NCI-H774 (cell line): ENCODE measurements at places on chromosomes 5 and 9.

GRCh38 chr5:41790038-41790776, 80.0 kb downstream of the OXCT1 start:
- DNase-seq, result no peak

GRCh38 chr9:124001866-124002525, 9.6 kb upstream of the LHX2 start:
- no peak for DNase-seq

DNA sequence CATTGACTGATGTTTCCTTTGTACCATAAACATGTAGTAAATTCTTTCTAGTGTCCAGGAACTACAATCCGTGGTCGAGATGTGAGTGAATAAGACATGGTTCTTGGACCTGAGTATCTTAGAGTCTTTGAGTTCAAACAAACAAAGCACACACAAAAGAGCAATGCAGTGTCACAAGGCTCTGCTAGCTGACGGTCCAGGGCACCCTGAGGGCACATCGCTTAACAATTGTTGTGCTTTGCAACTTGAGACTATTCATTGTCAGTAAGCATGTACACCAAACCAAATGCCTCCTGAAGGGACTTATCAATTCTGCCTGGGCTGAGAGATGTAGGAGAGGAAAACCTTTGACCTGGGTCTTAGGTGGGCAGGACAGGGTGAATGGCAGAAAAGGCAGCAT, 84.8 kb downstream of the CAMK4 start:
- no peak for DNase-seq

DNA sequence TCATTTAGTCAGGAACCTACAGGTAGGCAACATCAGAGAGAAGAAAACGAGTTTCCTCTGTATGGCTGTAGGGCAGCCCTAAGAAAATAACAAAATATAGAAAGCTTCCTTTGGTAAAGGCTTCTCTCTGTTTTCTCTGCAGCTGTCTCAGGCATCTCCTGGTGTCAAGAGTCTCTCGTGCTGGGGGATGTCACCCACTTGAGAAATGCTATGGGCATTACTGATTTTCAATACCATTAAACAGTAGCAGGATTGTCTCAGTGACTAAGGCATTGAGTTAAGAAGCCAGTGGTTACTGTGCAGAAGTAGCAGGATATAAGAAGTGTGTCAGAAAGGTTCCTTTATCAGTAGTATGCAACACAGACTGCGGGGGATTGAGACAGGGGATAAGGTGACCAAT, 32.4 kb downstream of the LIFR start:
- DNase-seq, result no peak

DNA sequence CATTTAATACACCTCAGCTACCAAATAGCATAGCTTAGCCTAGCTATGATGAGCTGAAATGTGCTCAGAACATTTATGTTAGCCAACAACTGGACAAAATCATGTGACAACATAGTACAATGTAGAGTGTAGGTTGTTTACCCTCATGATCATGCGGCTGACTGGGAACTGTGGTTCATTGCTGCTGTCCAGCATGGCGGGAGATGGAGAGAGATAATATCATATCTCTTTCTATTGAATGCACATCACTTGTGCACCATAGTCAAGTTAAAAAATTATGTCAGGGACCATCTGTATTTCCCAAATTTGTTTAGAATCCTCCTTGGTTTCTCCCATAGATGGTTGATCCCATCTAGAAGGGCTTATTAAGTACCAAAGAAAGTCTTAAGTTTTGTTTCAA, 151.1 kb upstream of the ELL2 start:
- no peak for DNase-seq

DNA sequence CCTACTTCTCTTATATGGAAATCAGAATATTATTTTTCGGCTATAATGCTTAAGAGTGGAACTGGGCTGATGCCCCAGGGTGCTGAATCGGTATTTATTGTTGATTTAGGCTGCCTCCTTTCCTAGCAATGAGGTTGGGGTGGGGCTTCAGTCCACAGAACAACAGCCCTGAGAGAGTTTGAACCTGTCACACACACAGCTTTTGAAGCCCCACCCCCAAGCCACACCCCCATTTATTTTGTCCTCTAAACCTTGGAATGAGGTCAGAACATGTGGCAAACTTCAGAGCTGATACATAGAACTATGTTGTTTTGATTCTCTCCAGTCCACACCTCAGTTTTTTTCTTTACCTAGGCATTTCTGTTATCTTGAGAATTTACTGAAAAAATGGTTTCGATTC, 51.7 kb upstream of the CAMK4 start:
- no peak for DNase-seq

GRCh38 chr5:12323637-12324229, 419.5 kb upstream of the CTNND2 start:
- DNase-seq, result no peak

GRCh38 chr5:60210810-60211209, 317.3 kb upstream of the PDE4D start:
- DNase-seq, result no peak

DNA sequence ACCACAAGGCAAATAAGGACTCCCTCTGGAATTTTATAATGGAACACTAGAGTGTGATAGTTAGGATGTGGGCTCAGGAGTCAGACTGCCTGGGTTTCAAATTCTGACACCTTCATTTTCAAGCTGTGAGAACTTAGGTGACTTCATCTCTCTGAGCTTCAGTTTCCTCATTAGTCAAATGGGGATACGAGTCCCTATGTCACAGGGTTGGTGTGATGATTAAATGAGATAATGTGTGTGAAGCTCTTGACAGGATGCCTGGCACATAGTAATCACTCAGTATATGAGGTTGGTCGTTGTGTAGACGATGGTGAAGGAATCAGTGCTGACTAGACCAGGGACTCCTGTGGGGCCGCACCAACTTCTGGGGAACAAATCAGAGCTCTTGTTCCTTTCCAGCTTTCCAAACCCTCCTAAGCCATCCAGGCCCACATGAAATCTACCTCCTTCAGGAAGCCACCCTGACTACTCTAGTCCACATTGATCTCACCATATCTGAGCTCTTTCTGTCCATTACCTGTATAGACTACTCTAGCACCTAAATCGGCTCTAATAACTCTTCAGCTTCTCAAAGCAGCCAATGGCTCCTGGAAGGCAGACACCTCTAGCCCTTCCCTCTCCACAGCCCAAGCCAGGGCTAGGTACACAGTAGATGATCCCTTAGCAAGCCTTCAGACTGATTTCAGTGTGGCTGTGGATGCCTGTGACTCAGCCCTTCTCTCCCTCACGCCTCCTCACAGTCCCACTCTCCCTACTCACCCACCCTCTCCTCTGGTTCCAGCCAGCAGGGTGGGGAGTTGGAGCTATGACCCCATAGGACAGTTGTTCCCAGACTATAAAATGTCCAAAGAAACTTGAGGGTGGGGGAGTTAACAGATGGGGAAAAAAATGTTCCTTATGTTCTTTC, 2.5 kb upstream of the TCF7 start:
- DNase-seq, result no peak

GRCh38 chr9:92245005-92245797, 48.3 kb downstream of the IARS1 start:
- no peak for DNase-seq

- no peak for DNase-seq
These were observed 5.0 kb downstream of the NSMF start for GRCh38 chr9:137454145-137454596.

- DNase-seq, result no peak
These were observed 115.2 kb upstream of the CDH12 start for GRCh38 chr5:22968386-22968785.

DNA sequence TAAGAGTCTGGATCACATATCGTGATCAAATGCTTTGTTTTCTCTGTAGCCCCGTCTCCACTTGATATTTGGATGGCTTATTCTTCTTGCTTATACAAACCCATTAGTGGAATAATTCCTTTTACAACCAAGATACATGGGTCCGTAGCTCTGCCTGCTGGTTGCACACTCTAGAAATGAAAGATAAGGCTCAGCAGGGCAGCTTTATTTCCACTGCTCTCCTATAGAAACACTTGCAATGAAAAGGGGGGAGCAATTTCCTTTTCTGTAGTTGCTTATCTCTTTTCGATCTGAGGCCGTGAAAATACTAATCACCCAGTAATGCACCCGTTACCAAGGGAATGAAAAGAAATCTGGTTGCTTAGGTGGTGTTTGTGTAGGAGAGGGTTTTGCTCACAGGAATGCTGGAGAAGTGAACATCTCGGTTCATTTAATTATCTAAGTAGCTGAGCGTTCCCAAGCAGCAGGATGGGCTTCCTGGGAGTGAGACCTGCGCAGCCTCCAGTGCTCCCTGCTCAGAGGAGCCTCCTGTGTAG, 131.7 kb downstream of the ADAMTS16 start:
- DNase-seq, result no peak

DNA sequence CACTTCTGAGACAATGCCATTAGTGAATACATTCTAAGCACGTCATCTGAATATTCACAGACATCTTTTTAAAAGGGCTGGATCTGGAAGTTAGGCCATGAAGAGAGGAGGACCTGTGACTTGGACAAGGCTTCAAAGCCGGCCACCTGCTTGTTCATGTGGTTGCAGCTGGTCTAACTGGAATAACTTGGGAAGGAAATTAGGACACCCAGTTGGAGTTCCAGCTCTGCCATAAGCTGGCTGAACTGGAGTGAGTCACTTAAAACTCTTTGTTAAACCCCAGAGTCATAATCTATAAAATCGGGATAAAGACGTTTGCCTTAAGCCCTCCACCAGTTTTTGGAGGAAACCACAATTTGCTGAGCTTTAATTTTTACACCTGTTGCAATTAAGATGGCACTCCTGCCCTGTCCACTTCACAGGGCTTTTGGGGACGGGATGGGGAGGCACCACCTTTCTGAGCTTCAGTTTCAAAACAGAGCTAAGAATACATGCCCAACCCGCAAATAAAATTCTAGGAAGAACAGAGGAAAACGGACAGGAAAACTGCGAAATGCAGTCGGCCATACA, 536 bp upstream of the STX17 start:
- peak; percentile 3 for DNase-seq

DNA sequence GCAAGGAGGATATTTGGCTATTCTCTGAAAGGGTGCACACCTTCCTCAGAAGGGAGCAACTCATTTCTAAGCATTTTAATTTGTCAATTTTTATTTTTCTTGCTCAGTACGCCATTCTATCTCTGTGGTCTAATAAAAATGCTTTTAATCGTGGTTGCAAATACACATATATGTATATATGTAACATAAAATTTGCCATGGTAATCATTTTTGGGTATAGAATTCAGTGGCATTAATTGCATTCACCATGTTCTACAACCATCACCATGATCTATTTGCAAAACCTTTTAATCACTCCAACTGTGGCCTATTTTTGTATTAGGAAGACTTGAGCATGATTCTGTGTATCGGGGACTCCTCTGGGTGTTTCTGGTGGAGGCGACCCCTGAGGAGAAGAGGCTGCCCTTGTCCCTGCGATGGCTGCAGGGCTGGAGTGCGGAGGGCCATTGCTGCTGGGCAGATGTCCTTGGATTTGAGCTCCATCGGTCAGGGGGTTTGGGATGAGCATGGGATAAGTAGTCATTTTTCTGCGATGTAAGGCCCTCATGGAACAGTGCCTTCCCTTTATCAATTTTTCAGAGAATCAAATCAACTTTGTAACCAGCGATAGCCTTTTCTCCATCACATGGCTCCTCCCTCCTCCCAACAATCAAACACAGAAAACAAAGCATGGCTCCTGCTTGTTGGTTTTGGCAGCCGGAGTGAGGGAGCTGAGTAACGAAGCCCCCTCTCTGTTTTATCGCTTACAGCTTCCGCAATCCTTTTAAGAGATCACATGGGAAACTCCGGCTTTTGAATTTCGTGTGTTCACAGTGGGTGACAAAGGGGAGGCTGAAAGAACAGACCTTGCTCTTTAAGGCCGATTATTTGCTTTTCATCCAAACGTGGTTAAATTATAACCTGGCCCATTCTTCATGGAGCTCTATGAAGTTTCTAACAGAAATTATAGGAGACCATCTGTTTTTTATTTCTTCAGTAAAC, 187.3 kb downstream of the TENT4A start:
- DNase-seq, result peak; percentile 99

DNA sequence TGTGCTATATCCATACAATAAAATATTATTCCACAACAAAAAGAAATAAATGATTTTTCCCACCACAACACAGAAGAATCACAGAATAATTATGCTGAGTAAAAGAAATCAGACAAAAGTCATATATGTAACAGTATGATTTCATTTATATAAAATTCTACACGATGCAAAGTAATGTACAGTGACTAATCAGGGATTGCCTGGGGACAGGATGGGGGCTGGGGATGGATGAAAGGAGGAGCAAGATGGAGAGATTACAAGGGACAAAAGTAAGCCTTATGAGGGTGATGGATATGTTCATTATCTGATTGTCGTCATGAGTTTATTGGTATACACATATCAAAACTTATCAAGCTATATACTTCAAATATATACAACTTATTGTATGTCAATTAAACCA, 154.0 kb downstream of the FBN2 start:
- DNase-seq, result no peak

GRCh38 chr5:45643056-45643455, 53.1 kb downstream of the HCN1 start:
- DNase-seq, result no peak

DNA sequence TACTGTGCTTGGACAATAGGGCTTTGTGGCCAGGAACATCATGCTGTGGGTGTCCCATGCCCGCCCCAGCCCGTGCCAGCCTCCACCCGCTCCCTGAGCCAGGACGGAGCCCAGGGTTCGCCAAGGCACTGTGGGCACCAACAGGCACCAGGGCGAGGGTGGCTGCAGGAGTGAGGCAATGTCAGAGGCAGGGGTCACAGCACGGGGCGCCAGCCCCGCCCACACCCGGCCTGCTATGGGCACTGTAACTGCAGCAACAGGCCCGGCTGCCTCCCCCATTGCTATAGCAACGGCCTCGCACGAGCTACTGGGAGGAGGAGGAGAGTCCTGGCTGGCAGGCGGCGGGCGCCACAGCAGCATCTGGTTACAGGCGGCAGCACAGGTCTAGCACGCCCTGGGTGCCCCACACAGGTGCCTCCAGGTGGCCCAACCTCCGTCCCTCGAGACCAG, 2.5 kb downstream of the ABCA2 start:
- DNase-seq, result peak; percentile 80

DNA sequence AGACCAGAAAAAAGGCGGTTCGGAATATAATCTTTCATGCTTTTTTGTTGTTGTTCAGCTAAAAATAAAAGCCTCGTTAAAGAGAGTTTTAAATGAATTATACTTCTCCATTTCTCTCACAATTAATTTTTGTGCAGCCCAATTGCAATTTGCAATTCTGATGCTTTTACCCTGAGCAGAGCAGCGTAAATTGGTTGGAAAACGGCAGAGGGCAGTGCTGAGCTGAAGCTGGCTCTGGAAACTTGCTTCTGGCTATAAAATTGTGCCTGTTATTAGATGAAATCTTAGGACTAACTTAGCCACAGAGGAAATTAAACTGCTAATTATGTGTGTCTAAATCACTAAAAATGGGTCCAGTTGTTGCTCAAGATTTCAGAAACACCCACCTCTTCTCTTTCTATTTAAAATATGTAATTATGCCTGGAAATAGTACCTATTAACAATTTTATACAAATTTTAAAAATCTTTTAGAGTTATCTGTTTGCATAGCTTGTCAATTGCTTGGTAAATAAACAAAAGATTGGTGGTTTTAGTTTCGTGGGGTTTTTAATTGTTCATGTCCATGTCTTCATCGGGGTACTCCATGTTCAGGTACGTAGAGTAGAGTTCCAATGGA, 441.8 kb upstream of the TLE4 start:
- DNase-seq, result peak; percentile 12

- no peak for DNase-seq
These were observed 108.6 kb upstream of the SH3GL2 start for GRCh38 chr9:17470036-17470813.
